ENCODE measurements at places on chromosomes 1 and 21. TPM values are rescaled to one million over a fixed set of nuclear protein-coding genes. Genes with fewer than 3 reads are reported as not detected.

The GJB5 gene
- not detected for polyA plus RNA-seq

The CHRM3 gene
- polyA plus RNA-seq: 0.54 TPM

The SMIM1 gene
- not detected for polyA plus RNA-seq

The PTPRC gene
- polyA plus RNA-seq: 1.6 TPM

The LHX8 gene
- polyA plus RNA-seq: not detected

The PHTF1 gene
- polyA plus RNA-seq: 5.0 TPM

The HYI gene
- polyA plus RNA-seq: 42.6 TPM

The GNAT2 gene
- polyA plus RNA-seq: not detected

The ETNK2 gene
- 0.22 TPM for polyA plus RNA-seq

The G0S2 gene
- polyA plus RNA-seq: 11.1 TPM

The SLC2A5 gene
- polyA plus RNA-seq: 56.7 TPM

The POFUT2 gene
- 20.0 TPM for polyA plus RNA-seq

The MROH7 gene
- 8.6 TPM for polyA plus RNA-seq

The MYOM3 gene
- polyA plus RNA-seq: 5.7 TPM

The TRIM62 gene
- polyA plus RNA-seq: 2.8 TPM

The SLC9C2 gene
- not detected for polyA plus RNA-seq

The NBPF6 gene
- not detected for polyA plus RNA-seq

The ILDR2 gene
- 0.49 TPM for polyA plus RNA-seq

The S100A7A gene
- not detected for polyA plus RNA-seq

The C1orf87 gene
- polyA plus RNA-seq: not detected

The BEST4 gene
- polyA plus RNA-seq: 9.0 TPM

The ARHGAP29 gene
- polyA plus RNA-seq: 1.4 TPM

The AVPR1B gene
- polyA plus RNA-seq: 0.10 TPM

The CDKN2C gene
- polyA plus RNA-seq: 3.9 TPM

The LRRC53 gene
- not detected for polyA plus RNA-seq

The HSPB7 gene
- 63.5 TPM for polyA plus RNA-seq

The CTNNBIP1 gene
- polyA plus RNA-seq: 24.0 TPM

The DENND4B gene
- 35.6 TPM for polyA plus RNA-seq

The DHRS3 gene
- 87.0 TPM for polyA plus RNA-seq

The FAM78B gene
- polyA plus RNA-seq: 0.92 TPM

Measured in small intestine (tissue), 16 donors.